Activated CD4-positive, CD25-positive, alpha-beta regulatory T cell (primary cell): ENCODE measurements at places on chromosomes 3 and 15.

DNA sequence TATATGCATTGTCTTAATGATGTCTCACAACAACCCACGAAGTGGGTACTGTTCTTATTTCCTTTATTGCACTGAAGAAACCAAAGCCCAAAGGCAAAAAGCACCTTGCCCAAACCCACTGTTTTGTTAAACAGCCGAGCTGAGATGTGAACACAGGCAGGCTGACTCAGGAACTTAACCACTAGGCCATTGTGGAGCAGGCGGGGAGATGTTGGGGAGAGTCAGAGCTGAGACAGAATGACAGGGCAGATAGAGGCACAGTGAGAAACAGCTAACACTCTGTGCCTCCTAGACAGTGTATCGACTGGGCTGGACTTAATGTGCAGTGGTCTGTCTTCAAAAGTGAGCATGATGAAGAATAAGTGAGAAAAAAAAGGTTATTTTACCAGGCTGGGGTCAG is 56.5 kb downstream of the RPLP1 start:
- no peak for DNase-seq

GRCh38 chr3:170813266-170813665 is 56.7 kb downstream of the RPL22L1 start:
- DNase-seq: no peak

DNA sequence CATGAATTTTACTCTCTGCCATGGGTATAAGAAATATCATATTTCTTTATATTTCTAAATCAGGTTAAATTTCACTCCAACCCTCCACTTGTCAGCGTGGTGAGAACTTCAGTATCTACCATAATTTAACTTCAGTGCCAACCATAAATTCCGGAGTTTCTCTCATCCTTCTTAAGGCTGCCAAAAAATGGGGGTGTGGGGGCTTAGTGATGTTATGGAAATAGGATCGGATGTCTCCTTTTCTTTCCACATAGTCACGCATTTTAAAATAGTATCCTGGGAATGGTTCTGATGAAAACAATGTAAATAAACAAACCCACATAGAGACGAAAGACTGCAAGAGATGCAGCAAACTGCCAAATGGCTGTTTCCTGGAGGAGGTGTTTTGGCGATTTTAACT is 12.9 kb upstream of the FAM3D start:
- no peak for DNase-seq

- no peak for DNase-seq
These were observed 98.3 kb upstream of the CBLB start for GRCh38 chr3:105967117-105967516.

GRCh38 chr3:101262393-101263240 is 57.8 kb downstream of the IMPG2 start:
- DNase-seq: no peak

DNA sequence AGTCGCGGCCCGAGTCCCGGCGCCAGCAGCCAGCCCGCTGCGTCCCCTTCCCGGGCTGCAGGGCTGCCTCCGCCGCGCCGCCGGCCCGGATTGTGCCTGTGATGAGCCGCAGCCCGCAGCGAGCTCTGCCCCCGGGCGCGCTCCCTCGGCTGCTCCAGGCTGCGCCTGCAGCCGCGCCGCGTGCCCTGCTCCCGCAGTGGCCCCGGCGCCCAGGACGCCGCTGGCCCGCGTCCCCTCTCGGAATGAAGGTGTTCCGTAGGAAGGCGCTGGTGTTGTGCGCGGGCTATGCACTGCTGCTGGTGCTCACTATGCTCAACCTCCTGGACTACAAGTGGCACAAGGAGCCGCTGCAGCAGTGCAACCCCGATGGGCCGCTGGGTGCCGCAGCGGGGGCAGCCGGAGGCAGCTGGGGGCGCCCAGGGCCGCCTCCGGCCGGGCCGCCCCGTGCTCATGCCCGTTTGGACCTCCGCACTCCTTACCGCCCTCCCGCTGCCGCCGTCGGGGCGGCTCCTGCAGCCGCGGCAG is 1.2 kb downstream of the CHST2 start:
- no peak for DNase-seq

- DNase-seq: no peak
These were observed 22.4 kb downstream of the MAP6D1 start for GRCh38 chr3:183802989-183803388.

- no peak for DNase-seq
These were observed 26.6 kb downstream of the TMEM45A start for GRCh38 chr3:100518983-100519382.

- no peak for DNase-seq
These were observed 5.0 kb downstream of the WNT7A start for GRCh38 chr3:13874891-13875290.

GRCh38 chr3:9913601-9914000 is 3.3 kb upstream of the IL17RC start:
- DNase-seq: no peak

DNA sequence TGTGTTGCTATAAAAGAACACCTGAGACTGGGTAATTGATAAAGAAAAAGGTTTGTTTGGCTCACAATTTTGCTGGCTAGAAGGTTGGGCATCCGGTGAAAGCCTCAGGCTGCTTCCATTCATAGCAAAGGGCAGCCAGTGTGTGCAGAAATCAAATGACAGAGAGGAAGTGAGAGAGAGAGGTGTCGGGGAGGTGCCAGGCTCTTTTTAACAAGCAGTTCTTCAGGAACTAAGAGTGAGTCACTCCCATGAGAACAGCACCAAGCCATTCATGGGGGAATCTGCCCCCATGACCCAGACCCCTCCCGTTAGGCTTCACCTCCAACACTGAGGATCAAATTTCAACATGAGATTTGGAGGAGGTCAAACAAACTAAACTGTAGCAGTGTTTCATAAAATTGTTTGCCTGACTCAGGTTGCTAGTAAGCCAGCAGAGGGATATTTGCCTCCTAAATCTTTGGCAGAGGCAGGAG is 4.5 kb upstream of the PARP15 start:
- no peak for DNase-seq

DNA sequence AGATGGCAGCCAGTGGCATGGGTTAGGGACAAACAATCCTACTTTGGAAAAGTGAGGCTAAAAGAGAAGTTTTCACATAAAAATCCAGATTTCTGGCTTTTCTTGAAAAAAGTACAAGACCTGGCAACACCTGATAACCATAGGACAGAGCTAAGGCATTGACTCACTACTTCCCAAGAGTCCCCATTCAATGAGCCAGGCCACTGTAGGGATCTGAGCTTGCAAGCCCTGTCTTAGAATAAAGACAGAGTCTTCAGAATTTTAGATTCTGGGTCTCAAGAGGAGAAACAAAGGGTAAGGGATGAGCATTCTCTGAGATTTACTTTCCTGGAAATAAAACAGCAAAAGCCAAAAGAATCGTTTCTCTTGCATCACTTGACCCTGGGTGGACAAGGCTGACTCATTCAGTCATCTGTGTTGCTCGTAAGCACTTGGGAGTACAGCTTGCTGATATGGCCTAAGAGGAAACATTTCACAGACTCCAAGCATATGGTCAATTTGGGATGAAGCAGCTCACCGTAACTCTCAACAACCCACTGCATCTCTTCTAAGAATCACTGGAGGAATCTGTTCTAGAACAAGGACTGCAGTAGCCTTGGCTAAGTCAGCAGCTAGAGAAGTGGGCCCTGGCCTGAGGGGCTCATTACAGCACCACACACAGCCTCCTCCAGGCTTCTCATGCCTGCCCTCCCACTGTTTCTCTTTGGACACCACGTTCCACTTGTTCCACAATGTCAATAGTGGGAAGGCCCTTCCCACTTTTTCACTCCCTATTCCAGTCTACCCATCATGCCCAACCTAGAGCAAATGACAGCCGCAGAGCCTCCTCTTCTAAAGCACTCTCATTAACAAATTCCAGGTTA is 86.2 kb downstream of the RFTN1 start:
- no peak for DNase-seq

- DNase-seq: no peak
These were observed 40.4 kb downstream of the PRR23E start for GRCh38 chr3:127233371-127233770.

DNA sequence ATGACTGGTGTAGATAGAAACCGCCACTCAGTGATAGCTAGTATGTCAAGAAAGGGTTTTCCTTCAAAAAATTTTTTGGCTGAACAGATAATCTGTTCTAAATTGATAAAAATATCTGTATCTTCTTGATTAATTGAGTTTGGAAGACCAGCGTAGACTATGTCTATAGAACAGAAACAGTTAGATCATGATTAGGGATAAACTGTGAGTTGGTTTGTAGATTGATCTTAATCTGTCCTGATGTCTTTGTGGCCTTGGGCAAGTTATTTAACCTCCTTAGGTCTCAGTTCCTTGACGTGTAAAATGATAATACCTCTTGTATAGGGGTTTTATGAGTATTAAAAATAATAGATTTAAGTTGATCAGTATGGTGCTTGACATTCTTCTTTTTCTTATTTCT is 4.7 kb downstream of the NFKBIZ start:
- no peak for DNase-seq

DNA sequence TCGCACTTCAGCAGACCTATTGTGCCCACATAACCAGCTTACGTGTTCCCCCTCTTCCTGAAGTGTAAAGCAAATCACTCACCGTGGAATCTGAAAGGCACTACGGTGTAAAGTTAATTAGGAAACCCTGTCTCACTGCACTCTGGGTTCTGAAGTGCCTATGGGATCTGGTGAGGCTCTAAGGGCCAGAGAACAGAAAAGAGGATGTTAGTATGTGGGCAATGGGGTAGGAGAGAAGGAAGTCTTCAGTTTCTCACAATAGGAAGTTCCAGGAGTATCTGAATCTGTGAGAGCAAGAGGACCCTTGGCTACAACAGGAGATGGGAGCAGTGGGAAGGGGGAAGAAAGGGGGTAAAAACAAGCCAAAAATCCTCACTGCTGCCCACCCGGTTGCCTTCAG is 71.4 kb downstream of the ITGB5 start:
- no peak for DNase-seq

DNA sequence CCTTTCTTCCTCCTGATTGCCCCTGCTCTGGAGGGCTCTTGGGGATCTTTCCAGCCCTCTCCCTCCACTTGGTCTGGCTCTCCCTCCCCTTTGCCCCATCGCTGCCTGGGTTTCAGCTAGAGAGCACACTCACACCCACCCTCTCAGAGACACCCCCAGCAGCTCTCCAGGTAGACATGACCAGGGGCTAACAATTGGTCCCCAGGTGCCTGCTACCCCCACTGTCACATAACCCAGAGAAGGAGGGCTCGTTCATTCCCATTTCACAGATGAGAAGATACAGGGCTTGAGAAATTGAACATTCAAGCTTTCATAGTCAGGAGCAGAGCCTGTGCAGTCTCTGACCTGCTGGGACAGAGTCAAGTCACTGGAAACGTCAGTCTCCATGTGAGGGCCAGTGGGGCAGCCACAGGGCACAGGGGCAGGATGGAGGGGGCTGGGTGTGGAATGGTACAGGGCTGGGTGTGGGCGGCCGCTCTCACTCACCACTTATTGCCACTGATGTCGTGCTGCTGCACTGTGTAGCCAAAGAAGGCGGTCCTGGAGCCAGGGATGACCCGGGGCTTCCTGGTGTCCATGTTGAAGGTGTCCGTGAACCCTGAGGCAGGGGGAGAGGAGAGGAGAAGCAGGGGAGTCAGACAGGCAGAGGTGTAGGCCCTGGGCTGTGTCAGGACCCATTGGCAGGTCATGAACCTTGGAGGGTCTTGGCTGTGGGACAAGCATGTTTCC is 29.4 kb downstream of the ITGA11 start:
- DNase-seq: no peak

DNA sequence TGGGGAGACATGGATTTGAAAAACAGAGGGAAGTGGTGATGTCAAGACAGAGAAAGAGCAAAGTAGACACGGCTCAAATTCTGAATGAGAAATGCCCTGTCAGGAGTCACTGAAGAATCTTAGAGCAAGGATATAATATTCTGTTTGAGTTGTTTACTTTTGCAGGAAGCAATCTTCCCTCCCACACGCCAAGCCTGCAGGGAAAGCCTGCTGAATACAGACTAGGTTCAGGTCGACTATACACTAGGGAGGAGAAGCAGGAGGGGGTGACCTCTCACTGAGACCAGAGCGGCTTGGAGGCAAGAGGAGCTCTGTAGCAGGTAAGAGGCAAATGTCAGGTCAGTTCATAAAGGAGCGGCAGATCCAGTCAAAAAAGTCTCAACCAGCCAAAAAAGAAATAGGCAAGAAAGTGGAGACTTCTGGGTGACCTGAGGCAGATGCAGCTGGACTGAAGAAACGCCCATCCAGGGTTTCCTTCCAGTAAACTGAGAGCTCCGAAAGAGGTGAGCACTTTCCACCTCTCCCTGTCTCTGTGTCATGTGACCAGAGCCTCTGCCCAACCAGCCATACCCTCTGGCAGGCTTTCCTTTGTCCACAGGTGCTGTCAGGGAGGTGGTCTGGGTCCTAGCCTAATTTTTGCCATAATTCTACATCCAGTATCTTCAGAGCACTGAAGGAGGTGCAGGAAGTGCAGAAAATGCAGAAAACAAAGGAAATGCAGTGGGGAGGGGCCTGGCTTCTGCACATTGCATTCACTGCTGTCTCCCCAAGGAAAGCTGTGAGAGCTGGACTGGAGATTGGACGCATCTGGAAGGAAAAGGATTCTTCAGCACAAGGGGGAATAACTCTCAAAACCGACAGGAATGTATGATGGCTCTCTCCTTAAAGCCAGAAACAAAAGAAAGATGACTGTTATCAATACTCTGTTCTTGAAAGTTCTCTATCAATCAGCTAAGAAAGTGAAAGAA is 37.8 kb upstream of the CTXND1 start:
- DNase-seq: no peak

DNA sequence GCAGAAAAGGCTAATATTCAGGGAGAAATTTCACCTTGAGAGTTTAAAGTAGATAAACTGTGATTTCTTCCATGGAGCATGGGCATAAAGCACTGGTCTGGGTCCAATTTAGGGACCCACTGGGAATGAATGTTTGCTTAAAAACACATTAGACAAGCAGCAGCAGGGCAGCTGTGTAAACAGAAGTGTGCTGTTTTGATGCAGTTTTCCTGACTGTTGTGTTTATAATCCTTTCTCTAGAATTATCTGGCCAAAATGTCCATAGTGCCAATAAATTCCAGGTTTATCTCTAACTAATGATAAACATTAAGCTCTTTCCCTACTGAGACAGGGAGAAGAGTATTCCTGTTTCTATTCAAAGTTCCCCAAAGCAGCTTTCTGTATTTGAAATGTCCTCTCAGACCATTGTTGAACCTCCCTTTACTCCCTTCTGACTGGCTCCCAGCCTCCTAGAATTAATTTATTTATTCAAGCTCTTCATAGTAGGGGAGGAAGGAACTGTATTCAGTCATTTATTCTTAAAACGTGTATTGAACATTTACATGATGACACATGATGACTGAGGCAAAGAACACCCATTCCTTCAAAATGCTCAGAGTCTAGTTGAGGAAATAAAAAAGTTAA is 7.0 kb upstream of the TM4SF18 start:
- DNase-seq: no peak

GRCh38 chr15:80709542-80709941 is 14.4 kb downstream of the ABHD17C start:
- DNase-seq: no peak

GRCh38 chr15:83323296-83323711 is 38.8 kb upstream of the BNC1 start:
- DNase-seq: no peak

GRCh38 chr3:116242825-116243224 is 202.5 kb downstream of the LSAMP start:
- no peak for DNase-seq

GRCh38 chr3:21909096-21909495 is 158.1 kb upstream of the ZNF385D start:
- no peak for DNase-seq

GRCh38 chr3:57064001-57064400 is 3.5 kb downstream of the SPATA12 start:
- DNase-seq: no peak
